Neural crest cell (in vitro differentiated cells): ENCODE measurements at places on chromosomes 11 and 22. TPM values are rescaled to one million over a fixed set of nuclear protein-coding genes. Genes with fewer than 3 reads are reported as not detected.

Gene FBLN1
- 152 and 163 TPM in 2 replicates for total RNA-seq

Gene SLC17A6
- total RNA-seq: 1.4 and 1.8 TPM in 2 replicates

DNA sequence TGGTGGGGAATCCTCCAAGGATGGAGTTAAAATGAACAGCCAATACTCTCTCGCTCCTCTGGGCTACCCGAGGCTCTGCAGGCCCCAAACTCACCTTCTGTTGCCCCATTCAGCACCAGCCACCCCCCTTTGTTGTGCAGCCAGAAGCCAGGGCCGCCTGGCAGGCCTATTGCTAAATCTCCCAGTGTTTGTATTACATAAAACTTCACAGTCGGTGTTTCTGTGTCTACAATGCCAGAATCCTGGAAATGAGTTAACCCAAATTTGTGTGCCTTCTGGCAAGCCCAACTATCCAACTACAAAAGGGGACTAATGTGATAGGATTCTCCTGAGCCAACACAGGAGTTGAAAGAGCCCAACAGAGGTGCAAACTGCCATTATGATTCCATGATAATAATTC, 9.3 kb downstream of the KCNJ5 start:
- DNase-seq: no peak

GRCh38 chr11:1335264-1335810, 25.9 kb upstream of the TOLLIP start:
- DNase-seq: no peak

- DNase-seq: no peak
Measured at GRCh38 chr11:106480581-106481190, 403.2 kb downstream of the AASDHPPT start.

DNA sequence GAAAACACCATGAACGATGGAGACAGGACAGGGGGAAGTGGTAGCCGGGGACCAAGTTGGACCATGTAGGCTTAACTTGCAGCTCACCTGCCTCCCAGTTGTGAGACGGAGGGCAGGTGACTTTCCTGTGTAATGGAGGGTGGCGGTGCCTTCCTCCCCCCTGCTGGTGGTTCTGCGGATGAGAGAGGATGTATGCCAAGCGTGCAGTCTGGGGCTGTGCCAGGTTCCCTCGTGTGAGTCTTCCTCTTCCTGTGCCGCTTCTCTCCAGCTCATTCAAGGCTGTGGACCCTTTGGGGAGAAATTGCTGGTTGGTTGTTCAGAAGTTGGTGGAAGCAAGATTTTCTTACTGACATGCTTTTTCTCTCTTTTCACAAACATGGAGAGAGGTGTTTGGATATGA, 35.1 kb downstream of the MPPED1 start:
- no peak for DNase-seq
